M059J (cell line): ENCODE measurements at places on chromosomes 1 and 21. TPM values are rescaled to one million over a fixed set of nuclear protein-coding genes. Genes with fewer than 3 reads are reported as not detected.
A peak's percentile ranks its signal among the peaks of the same experiment; 100 is the strongest.

The CD34 gene
- total RNA-seq: 0.59 and 1.6 TPM in 2 replicates

The ADAMTS4 gene
- 0.39 and 0.67 TPM in 2 replicates for total RNA-seq

The AADACL3 gene
- not detected in 2 replicates for total RNA-seq

The PINK1 gene
- 151 and 194 TPM in 2 replicates for total RNA-seq

The FMO4 gene
- 9.9 and 10.2 TPM in 2 replicates for total RNA-seq

The IL19 gene
- not detected in 2 replicates for total RNA-seq

The FAM177B gene
- total RNA-seq: not detected in 2 replicates

The SPRR2F gene
- not detected in 2 replicates for total RNA-seq

The FMO2 gene
- total RNA-seq: not detected in 2 replicates

The ERICH3 gene
- not detected in 2 replicates for total RNA-seq

The OPTC gene
- not detected in 2 replicates for total RNA-seq

The GALE gene
- total RNA-seq: 64.3 and 80.7 TPM in 2 replicates

GRCh38 chr1:47765742-47766485 is 231.3 kb downstream of the TRABD2B start:
- DNase-seq: no peak

DNA sequence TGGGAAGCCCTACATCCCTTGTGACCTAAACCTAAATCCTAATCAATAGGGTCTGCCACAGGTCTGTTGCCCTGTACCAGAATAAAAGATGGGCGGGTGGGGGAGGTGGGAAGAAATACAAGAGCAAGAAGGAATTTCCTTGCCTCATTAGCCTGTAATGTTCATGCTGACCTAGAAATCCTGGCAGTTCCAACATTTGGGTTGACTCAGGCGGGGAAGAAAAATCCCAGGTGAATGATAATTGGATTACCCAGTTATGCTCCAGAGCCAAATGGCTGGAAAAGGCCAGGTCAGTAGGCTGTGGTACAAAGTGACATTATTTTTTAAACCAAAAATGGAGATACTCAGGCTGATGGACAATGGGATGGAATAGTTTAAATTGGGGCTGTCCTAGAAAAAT is 27.3 kb upstream of the A3GALT2 start:
- DNase-seq: peak; percentile 73

GRCh38 chr1:53517109-53517508 is 57.9 kb downstream of the DMRTB1 start:
- DNase-seq: no peak

DNA sequence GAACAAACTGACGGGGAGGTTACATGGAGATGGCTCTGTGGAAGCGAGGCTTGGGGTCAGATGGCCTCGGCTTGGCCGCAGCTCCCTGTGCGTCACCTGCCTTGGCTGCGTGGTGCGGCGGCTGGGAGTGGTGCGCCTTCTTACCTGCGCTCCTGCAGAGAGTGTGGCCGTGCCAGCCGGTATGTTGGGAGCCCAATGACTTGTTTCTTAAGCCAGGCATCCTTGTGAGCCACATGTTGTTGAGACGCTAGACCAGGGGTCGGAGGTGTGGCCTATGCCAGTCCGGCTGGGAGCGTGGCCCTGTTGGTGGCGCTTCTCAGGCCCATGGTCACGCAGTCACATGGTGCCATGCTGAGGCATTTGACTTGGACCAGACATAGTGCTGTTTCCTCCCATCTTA is 10.5 kb downstream of the SLX9 start:
- no peak for DNase-seq

GRCh38 chr1:200464784-200465400 is 55.1 kb upstream of the ZNF281 start:
- DNase-seq: no peak

DNA sequence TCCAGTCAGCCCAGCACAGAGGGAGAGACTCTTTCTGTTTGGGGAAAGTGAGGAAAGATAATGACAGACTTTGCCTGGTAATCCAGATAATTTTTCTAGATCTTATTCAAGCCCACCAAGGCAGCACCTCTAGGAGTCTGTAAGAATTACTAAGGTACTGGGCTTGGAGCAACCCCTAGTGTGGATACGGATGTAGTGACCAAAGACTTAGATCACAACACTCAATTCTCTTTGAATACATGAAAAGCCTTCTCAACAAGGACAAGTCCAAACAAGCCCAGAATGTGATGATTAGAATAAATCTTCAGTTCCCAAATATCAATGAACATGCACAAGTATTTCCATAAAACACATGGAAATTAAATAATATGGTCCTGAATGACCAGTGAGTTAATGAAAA is 206.9 kb downstream of the MRPL39 start:
- no peak for DNase-seq

- no peak for DNase-seq
Measured at GRCh38 chr1:21821385-21822019, 9.4 kb downstream of the LDLRAD2 start.

DNA sequence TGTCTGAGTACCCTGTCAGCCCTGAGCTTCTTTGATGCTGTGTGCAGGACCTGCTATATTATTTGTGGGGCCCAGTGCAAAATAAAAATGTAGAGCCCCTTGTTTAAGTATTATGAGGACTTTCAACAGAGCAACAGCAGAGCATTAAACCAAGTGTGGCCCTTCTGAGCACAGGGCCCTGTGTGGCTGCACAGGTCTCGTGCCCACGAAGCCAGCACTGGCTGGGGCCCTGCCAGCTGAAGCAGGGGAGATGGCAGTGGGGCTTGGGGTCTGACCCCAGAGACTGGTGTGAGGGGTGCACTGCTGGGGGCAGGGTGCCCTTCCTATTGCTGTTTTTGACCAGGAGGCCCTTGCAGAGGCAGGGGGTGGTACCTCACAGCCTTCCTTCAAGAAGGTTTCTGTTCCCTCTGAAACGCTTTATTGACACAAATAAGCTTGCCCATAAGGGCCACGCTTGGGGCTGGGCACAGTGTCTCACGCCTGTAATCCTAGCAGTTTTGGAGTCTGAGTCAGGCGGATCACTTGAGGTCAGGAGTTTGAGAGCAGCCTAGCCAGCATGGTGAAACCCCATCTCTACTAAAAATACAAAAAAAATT is 2.2 kb upstream of the SEMA4A start:
- peak; percentile 87 for DNase-seq

GRCh38 chr21:33151941-33152731 is 77.6 kb upstream of the IFNAR2 start:
- no peak for DNase-seq

DNA sequence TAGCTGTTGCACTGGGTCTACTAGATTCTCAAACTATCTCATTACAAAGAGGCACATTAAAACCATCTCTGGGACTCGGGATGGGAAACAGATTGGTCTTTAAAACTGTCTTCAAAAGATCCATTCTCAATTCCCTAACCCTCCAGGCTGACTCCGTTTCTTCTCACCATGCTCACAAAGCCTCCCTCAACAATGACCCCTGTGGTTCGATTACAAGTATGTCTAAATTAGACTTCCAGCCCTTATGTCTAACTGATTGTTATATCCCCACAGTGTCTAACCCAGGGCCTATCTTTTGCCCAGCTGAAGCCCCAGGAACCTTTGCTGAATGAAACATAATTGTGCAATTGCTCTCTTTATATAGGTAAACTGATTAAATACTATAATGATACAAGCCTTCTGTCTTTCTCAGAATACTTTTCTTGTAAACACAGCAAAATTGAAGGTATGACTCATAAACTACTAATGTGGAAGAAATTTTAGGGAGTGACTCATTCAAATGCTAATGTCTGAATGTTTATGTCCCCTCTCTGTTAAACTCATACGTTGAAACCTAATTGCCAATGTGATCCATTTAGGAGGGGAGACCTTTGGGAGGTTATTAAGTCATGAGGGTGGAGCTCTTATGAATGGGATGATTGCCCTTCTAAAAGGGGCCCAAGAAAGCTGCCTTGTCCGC is 65.6 kb upstream of the DAB1 start:
- peak; percentile 86 for DNase-seq

DNA sequence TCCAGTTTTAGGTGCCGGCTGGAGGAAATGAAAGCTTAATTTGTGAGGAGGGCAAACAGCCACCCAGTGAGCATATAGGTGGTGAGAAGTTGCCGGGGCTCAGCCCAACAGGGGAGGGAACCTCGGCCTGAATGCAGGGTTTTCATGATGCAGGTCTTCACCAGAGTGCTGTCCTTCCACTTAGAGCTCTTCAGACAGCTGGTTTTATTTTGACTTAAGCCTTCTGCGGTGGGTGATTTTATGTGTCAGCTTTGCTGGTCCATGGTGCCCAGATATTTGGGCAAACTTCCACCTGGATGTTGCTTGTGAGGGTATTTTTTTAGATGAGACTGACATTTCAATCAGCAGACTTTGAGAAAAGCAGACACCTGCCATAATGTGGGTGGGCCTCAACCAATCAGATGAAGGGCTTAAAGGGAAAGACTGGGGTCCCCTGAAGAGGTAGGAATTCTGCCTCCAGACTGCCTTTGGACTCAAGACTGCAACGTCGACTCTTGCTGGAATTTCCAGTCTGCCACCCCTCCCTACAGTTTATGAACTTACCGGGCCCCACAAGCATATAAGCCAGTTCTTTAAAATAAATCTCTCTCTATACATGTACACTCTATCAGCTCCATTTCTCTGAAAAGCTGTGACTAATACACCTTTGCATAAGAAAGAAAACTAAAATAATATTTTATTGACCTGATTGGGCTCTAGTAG is 72.8 kb downstream of the RHOU start:
- no peak for DNase-seq

GRCh38 chr21:41815652-41816582 is 49.1 kb upstream of the RIPK4 start:
- DNase-seq: no peak

- peak; percentile 51 for DNase-seq
Measured at GRCh38 chr21:34935452-34935851, 113.7 kb downstream of the RUNX1 start.

GRCh38 chr1:64466033-64466432 is 3.9 kb upstream of the CACHD1 start:
- no peak for DNase-seq

DNA sequence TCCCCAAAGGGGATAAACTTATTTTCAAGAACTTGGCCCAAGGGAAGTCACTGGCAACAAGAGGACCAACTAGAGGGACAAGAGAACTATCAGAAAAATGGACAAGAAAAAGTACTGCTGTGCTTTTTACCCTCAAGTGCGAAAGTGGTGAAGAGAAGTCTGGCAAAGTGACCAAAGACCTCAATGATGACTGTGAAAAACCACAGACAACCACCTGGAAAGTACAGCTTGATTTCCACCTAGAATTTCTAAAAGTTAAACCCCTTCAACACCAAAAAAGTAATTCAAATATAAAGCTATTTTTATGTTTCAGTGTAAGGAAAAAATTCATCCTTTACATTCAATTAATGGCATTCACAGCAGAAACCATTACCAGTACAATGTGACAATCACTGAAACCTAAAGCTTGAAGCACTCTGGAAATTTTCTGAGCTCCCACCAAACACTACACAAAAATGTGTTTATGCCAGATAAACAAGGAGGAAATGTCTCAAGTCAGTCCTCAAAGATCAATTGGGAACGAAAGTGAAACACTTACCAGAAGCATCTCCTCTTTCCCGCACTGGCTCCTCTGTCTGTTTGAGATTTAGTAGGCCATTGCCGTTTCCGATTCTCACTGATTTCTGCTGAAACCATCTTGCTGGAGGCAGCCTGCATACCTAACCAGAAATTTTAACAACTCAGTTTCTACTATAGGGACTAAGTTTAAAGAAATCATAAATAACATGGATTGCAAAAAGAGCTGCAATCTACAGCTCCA is 8.3 kb downstream of the SDE2 start:
- DNase-seq: no peak

DNA sequence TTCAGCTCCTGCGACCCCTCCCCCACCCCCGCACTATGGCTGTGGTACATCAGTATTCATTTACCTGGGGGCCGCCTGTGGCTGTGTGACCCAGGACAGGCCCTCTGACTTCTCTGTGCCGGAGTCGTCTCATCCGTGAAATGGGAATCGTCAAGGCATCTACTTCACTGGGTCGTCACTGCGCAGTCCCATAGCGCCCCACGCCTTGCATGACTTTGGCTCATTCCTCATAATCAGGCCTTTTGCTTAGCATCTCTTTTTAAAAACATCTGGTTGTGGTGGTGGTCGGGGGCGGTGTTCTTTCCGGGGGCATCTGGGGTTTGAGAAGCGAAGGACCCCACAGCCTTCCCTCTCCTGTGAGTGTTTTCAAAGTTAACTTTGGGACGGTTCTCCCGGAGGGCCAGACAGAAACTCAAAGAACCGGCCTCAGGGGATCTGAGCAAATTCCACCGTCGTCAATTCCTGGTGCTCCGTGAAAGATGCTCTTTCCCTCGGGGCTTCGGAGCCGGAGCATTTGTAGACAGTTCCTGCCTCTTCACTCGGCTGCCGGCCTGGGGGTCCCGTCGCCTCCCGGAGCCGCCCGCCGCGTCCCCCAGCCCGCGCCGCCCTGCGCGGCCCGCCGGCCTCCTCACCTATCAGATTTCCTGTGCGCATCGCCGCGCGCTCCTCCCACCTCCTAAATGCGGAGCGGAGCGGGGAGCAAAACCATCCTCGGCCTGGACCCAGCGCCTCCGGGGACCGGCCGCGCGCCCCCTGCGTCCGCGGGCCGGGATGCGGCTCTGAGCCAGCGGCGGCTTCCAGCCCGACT is at the start of gene B3GALT5:
B3GALT5 (plus strand) TSS at position 708 of the 808 bp plus-strand sequence. CDS start 47,620 bp downstream, outside the sequence.
- peak; percentile 22 for DNase-seq

DNA sequence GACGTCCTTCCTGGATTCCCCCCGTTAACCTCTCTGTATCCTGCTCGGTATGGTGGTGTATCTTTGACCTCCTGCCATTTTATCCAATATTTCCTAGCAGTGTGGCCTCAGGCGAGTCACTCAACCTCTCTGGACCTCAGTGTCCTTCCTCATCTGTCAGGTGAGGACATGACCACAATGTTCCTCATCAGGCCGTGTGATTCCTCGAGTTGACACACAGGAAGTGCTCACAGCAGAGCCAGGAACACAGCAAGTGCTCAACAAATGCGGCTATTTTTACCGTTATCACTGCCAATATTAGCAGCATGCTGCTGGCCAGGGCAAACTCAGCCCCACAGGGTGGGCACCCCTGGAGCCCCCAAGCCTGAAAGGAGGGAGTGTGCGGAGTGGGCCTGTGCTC is 450.2 kb downstream of the KIF26B start:
- DNase-seq: no peak

DNA sequence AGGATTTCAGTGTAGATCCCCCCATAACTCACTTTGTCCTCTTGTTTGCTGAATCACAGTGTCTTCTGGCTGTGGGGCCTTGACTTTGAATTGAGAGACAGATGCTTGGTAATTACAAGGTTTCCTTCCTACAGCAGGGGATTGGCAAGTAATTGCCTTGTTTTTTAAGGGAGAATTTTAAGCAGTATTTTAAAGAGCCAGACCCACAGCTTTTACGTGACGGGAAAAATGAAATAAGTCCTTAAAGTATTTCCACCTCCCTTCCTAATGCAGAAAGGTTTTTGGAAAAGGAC is 41.0 kb downstream of the PGBD5 start:
- no peak for DNase-seq

GRCh38 chr1:70840260-70840953 is 207.2 kb downstream of the PTGER3 start:
- DNase-seq: peak; percentile 84

DNA sequence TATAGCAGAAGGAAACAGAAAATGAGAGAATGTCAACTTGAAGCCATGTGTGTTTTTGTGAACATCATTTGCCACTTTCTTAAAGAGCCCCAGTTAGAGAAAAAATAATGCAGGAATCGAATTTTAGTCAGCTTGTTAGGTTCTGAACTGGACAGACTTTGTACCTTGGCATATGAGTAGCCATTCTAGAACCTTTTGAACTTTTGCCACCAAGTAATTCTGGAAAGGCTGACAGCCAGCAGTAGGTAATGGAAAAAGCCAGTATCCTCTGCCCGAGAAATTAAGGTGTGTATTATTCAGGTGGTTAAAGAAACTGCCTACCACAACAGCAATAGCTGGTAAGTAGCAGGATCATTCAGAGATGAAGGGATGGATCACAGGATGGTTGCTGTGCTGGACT is 20.7 kb downstream of the LRRC8D start:
- no peak for DNase-seq

GRCh38 chr1:52727114-52727586 is 897 bp downstream of the ZYG11B start:
- DNase-seq: peak; percentile 25
